ENCODE measurements at places on chromosomes 3 and 15.

DNA sequence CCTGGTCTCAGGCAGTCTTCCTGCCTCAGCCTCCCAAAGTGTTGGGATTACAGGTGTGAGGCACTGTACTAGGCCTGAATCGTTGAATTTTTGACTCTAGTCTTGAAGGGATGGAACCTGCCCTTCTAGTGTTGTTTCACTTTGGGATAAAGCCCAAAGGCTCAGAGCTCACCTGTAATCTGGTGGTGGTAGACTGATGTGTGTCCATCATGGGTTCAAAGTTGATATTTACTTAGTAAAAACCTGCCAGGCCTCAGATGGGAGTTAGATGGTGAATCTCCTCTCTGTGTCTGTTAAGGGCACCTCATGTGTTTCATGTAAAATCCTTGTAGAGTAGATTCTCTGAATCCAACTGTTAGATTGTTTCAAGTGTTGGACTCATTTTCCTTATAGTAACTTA, 41.1 kb downstream of the FNDC3B start:
- no peak for DNase-seq

GRCh38 chr3:43854283-43854682, 163.5 kb downstream of the ABHD5 start:
- no peak for DNase-seq

GRCh38 chr3:70989174-70989573, 594.4 kb downstream of the FOXP1 start:
- no peak for DNase-seq

- peak; percentile 19 for DNase-seq
Measured at GRCh38 chr15:77819048-77819850, 186.5 kb upstream of the LINGO1 start.

GRCh38 chr3:13782501-13782900, 97.4 kb downstream of the WNT7A start:
- no peak for DNase-seq

- DNase-seq, result no peak
Measured at GRCh38 chr3:100776097-100776729, 66.9 kb downstream of the TFG start.

- DNase-seq, result peak; percentile 43
Measured at GRCh38 chr15:94723801-94724200, 492.4 kb downstream of the MCTP2 start.

DNA sequence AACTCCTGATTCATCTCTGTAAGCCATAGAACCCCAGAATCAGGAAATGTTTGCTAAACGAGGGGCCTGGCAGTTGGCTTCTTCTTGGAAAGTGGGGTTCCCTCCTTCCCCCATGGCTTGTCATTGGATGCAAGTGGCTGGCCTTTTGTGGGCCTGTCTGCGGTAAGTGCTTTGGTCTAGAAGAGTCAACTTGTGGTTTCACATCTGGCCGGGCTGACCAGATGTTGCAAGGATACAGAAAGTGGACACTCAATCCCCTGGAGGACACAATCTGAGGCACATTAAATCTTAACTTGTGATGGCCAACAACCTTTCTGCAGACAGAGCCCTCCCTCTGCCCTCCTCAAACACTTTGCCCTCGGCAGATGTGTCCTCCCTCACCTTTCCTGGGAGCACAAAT, 1.1 kb downstream of the FAH start:
- DNase-seq, result no peak

DNA sequence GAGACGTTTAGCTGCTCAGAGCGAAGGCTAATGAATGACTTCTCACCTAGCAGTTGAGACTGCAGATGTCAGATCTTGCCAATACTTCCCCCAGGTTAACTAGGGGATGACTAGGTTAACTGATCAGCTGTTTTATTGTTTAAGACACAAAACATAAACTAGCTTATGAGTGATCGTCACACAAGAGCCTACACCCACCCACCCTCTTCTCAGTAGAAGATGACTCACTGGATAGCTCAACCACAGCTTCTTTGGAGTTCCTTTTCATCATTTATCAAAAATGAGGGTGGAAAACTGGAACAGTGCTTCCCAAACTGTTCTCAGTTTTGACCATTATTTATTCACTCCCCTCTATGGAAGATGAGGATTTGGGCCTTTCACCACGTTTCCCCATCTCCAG, 25.2 kb downstream of the GASK1A start:
- no peak for DNase-seq

DNA sequence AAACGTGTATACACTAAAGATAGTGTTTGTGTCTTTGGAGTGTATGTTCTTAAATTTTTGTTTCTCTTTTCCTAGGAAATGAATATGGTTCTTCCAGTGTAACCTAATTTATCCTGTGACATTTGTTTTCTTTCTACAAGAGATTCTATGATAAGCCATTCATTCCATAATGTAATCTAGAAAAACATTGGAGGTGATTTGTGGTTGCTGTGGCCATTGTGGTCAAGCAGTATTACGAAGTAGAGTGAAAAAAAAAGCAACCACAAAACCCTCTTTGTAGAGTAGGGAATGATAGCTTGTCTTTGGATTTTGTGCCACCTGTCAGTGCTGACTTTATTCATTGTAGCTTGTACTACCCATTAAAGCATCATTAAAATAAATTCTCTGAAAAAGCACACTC, 1209.6 kb downstream of the ZPLD1 start:
- no peak for DNase-seq

GRCh38 chr3:44893097-44893496, 18.7 kb downstream of the TGM4 start:
- no peak for DNase-seq
